ENCODE measurements at places on chromosomes 11 and 22.

DNA sequence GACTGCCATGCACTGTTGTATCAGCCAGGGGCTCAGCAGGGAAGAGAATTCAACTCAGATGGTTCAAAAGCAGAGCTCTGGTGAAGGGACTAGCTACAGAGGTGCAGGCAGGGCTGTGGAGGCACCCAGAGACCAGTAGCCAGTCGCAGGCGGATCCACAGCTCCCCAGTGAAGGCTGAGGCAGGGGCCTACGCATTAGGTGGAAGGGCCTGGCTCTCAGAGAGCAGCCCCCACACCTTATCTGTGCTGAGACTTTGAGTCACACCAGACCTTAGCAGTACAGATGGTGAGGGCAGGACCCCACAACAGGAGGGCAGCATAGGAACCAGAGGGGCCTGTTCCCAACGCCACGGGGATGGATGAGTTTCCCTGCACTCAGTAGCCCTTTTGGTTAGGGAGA, 189.6 kb downstream of the DSCAML1 start:
- DNase-seq: no peak

DNA sequence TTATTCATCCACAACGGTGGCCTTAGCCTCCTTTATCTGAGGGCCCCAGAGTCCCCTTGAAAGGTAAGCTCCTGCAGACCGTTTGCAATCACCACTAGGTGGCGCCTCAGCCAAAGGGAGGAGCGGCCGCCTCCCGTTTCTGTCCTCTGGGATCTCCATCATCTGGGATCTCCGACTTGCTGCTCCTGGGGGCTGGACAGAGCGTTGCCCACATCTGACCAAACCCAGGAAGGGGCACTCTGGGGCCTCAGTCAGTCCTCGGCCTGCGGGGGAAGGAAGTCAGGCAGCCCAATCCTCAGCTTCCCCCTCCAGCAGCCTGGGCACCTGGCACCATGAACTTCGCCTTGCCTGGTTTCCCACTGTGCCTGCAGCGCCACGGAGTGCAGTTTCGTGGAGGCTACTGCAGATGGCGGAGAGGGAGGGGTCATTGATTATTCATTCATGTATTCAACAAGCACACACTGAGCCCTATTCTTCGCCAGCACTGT, 23.5 kb downstream of the TP53I11 start:
- peak; percentile 79 for DNase-seq

DNA sequence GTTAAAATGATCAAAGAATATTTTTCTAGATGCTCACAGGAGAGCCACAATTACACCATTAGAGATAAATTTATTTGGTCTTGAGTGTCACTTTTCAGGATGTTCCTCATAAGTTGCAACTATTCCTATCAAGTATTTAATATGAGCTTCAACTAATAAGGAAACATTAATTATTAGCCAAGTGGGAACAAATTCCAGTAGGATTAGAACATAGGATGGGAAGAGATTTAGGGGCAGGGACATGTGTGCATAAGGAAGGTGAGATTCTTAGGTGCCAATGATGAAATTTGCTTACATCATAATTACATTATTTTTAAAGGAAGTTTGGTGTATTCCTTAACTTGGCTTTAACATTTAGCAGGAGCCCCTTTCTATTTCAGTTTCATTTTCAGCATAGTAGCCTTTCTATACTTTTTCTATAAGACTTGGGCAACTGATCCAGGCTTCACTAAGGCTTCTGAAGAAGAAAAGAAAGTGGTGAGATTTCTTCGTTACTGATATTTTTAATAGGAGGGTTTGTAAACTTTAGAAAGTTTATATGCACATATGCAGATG, 38.8 kb downstream of the CSRP3 start:
- no peak for DNase-seq

GRCh38 chr11:43681401-43681942, 934 bp downstream of the HSD17B12 start:
- DNase-seq: no peak

GRCh38 chr11:2590965-2591754, 108.6 kb downstream of the KCNQ1OT1 start:
- no peak for DNase-seq

DNA sequence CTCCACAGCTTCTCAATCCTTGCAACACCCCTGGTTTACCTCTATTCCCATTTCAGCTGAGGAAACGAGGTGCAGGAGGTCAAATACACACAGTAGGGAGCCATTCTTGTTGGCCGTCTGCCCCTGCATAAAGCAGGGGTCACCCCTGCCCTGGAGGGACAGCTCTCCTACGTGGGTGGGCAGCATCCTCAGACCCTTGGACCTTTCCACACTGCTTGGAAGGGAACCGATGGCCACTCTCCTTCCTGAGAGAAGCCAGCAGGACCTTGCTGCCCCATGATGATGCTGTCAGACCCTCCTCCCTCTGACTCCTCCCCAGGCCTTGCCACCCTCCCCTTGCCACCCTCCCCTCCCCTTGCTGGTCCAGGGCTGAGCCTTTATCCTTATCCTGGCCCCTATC, 121.1 kb upstream of the SYT13 start:
- DNase-seq: no peak

DNA sequence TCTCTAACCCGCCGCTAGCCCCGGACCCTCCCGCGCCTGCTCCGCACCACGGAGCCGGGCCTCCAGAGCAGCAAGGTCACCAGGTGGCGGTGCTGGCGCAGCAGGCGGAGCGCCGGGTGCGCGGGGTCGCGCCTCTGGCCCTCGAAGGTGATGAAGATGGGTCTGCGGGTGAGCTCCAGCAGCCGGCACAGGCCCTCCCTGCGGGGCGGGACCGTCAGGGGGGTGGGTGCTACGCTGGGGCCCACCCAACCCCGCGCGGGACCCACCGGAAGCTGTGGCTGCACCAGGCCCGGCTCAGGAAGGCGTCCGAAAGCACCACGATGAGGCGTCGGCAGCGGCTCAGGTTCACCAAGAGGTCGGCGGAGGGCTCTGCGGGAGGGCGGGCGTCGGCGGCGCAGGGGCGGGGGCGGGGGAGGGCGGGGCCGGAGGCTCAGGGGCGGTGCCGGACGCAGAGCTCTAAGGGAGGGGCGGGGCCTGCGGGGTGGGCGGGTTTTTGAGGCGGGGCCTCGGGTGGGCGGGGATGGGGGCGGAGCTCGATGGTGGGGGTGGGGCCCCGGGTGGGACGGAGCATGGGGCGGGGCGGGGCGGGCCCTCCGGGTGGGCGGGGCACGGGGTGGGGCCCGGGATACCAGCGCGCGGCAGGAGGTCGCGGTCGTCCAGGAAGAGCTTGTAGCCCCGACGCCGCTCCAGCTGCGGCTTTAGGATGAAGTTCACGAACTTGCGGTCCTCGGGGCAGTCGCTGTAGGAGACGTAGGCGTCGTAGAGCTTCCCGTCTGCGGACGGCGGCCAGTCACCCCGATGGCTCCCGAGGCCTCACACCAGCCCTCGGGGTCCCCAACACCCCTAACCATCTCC, 7.8 kb downstream of the SIGIRR start:
- no peak for DNase-seq

DNA sequence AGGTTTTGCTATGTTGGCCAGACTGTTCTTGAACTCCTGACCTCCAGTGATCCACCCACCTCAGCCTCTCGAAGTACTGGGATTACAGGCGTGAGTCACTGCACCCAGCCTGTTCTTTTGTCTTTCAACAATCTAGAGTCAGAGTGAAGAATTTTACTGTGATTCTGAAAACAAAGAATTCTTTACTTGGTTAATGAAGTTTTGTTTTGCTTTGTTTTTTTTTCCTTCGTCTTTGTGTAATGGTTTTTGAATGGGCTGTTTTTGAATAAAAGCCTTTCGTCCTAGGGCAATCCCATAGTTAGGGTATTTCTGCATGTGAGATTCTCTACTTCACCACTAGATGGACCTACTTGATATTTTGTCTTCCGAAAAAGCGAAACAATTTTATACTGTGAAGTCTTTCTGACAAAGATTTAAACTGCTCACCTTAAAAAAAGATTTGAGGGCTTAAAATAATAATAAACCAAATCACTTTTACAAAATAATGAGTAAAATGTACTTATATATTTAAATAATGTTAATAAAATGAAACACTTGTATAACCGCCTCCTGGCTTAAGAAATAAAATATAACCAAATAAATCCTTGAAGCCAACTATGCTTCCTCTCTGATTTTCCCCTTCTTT, 43.4 kb upstream of the SC5D start:
- no peak for DNase-seq

- no peak for DNase-seq
Measured at GRCh38 chr11:108203075-108203474, 19.4 kb downstream of the NPAT start.

DNA sequence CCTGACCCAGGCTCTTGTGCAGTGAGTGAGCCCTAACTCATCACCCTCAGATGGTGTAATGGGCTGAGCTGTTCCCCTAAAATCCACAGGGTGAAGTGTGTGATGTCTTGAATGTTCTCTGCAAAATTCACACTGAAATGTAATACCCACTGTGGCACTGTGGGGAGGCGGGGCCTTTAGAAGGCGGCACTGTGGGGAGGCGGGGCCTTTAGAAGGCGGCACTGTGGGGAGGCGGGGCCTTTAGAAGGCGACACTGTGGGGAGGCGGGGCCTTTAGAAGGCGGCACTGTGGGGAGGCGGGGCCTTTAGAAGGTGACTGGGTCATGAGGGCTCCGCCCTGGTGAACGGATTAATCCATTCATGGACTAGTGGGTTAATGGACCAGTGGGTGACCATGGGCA, 33.0 kb downstream of the CHID1 start:
- DNase-seq: no peak

- DNase-seq: no peak
Measured at GRCh38 chr22:41487037-41487935, 18.4 kb downstream of the ACO2 start.

GRCh38 chr11:47378836-47379170, 456 bp upstream of the SPI1 start:
- DNase-seq: no peak

GRCh38 chr22:40726514-40726913, 47.2 kb downstream of the MCHR1 start:
- DNase-seq: no peak

- DNase-seq: no peak
Measured at GRCh38 chr11:107840129-107840484, 18.5 kb downstream of the SLC35F2 start.

DNA sequence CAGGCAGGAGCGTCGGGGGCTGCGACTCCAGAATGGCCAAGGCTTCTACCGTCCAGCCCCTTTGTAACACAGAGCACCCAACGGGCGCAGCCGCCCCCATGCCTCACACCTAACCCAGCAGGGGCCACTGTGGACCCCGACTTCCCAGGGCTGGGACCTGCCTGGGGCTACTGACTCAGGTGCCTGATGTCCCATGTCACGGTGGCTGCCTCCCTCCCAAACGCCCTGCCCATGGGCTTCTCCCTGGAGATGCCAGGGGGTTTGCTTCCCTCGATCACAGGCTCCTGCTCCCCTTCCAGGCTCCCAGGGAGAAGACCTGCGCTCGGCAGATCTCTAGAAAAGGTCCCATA, 84.0 kb downstream of the MYEOV start:
- DNase-seq: no peak

DNA sequence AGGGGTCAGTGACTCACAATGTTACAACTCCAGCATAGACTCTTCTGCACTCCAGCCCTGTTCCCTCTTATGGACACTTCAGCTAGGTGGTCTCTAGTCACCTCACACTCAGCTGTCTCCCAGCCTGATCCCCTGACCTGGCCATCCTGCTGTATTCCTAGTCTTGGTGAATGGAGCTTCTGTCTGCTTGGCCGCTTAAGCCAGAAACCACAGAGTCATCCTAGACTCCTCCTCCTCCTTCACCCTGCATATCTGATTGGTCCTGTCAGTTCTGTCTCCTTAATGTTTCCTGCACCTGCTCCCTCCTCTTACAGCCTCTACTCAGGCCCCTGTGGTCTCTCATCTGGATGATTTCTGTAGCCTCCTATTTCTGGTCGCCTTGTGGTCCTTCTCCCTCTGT, 144.9 kb downstream of the HIPK3 start:
- no peak for DNase-seq

DNA sequence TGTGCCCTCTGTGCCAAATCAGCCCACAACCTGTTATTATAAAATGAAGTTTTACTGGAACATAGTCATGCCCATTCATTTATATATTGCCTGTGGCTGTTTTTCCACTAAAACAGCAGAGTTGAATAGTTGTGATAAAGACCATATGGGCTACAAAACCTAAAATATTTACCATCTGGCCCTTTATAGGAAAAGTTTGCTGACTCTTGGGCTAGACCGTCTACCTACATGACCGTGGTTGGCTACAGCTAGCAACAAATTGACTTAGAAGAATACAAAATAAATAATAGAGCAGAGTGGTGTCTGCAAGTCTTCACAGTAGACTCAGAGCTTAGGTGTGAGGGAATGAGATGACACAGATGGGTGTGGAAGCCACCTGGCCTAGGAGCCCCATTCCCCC, 11.2 kb upstream of the IL18BP start:
- no peak for DNase-seq

DNA sequence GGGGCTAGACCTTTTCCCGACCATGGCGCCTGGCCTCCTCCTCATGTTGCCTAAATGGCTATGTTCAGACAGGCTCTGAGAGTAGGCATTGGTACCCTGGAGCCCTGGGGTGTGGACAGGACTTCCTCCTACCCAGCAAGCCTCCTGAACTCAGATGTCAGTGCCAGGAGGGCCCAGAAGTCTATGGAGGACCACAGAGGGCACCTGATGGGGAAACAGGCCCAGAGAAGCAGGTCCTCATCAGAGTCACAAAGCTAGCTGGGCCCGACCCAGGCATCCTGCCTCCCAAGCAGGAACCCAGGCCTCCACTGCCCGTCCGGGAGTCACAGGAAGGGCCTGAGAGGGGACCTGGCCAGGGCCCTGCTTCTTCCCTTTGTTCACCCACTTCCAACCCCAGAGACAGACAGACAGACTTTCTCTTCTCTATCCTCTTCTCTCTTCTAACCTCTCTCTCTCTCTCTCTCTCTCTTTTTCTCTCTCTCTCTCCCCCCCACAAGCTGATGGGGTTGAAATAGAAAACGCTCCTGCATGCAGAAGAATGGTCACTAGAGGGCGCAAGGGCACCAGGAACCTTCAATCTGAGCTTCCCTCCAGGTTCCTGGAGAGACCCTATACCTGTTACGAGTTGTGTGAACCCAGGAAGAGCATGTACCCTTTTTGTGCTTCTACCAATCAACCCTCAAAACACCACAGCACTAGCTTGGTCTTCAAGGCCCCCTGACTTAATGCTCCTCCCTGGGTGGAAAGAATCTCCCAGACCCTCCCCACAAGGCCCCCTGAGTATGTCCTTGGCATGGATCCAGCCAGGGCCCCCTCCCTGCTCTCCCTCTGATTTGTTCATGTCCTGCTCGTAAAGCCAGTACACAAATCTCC, 27.1 kb downstream of the ARAP1 start:
- DNase-seq: peak; percentile 79

DNA sequence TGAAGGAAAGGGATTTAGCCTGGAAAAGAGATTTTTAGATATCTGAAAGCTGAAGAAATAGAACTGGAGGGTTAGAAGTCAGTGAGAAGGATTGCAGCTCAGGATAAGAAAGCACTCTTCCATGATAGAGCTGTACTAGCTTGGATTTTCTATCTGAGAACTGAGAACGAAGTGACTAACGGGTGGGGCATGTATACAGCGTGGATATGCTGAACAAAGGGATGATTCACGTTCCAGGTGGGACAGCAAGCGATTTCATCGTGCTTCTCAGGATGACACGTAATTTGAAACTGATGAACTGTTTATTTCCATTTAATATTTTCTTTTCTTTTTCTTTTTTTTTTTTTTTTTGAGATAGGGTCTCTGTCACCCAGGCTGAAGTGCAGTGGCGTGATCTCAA, 53.0 kb downstream of the GRAMD1B start:
- no peak for DNase-seq

GRCh38 chr22:50058906-50059880, 1.1 kb upstream of the TTLL8 start:
- no peak for DNase-seq

Measured in NCI-H1694 (cell line).